ENCODE measurements at places on chromosomes 12 and 14. TPM values are rescaled to one million over a fixed set of nuclear protein-coding genes. Genes with fewer than 3 reads are reported as not detected.

DNA sequence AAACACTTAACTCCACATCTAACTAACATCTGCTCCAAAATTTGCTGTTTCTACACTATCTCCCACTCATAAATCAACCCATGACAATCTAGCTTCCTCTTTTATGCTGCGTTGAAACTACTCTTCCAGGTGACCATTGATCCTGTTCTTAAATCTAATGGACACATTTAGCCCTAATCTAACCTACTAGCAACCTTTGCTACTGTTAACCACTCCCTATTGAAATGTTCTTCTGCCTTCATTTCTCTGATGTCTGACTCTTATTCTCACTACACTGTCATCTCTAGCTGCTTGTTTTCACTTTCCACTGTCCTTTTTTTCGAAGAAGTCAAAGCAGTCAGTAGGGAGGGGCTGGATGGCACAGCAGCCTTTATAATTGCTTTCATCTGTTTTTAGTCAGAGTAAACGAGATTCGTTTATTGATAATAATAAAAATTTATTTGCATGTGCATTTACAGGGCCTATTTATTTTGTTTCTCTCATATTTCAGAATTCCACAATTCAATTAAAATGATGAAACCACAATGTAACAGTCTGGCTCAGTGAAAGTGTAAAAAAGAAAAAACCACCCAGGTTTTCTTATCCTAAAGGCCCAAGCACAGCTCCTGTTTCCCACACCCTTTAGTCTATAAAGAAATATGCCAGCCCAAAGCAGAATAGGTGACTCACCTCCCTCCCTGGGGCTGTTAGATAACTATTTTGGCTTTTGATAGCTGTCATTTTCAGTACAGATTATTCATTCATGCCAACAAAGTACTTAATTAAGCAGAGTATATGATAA lies 44.9 kb downstream of the ATP2B1 start:
- DNase-seq: no peak

DNA sequence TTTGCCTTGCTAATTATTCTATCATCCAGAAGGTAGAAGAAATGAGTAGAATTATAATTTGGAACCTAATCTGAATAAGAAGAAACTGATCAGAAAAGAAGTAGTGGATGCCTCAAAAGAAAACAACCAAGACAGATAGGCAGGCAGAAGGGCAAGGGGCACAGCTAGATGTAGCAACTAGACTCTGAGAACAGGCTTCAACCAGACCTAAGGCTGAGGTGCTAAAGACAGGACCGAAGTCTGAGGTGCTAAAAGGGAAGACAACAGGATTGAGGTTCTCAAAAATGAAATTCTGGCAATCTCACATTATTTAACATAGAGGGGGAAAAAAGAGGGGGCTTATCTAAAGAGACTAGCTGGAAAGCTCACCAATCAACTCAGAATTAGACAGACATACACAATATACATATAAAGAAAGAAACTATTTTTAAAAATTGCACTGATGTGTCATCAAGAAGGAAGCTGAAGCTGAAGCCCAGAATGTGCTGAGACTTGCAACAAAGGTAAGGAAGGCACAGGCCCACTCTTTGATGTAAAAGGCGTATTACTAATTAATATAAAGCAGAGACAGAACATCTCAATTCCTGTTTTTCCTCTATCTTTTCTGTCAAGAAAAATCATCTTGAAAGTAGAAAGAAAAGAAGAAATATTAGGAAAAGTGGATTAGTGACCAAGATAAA lies 43.8 kb upstream of the CSRNP2 start:
- no peak for DNase-seq

DNA sequence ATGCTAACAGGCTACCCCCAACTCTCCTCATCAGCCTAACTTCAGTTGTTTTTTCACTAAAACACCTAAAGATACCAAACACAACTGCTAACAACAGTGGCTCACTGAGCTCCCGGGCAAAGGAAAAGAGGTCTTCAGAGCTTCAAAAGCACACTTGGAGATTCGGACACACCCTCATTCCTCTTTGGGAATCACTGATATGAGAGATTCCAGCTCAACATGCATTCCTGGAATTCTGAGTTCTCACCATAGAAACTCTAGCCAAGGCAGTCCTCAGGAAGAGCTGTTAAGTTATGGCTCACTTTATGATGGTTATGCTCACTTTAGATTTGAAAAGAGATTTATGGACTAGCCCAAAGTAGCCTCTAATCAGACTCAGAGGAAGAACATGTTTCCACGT lies 40.1 kb downstream of the STXBP6 start:
- no peak for DNase-seq

GRCh38 chr12:26633591-26634210 lies 199.3 kb downstream of the ITPR2 start:
- DNase-seq: no peak

DNA sequence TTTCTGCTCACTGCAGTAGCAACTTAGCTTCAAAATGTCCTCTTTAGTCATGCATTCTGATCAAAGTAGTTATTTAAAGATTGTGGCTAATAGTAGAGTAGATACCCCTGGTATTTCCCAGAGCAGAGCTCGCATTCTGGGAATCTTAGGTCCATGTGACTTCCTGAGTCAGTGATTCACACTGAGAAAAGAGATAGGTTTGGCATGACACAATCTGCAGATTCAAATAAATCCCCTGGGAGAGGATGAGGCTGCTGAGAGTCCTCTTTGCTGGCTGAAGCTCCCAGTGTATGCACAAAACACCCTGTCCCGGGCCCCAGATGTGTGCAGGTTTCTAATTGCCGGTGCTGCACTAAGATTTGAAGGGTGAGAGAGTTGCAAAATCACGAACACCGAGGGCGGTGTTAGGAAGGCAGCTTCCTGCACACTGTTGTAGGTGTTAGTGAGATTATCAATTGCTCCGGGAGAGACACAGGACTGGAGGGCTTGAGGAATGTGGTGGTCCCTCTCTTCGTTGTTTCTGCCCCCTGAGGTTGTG lies 233.2 kb downstream of the NRXN3 start:
- no peak for DNase-seq

DNA sequence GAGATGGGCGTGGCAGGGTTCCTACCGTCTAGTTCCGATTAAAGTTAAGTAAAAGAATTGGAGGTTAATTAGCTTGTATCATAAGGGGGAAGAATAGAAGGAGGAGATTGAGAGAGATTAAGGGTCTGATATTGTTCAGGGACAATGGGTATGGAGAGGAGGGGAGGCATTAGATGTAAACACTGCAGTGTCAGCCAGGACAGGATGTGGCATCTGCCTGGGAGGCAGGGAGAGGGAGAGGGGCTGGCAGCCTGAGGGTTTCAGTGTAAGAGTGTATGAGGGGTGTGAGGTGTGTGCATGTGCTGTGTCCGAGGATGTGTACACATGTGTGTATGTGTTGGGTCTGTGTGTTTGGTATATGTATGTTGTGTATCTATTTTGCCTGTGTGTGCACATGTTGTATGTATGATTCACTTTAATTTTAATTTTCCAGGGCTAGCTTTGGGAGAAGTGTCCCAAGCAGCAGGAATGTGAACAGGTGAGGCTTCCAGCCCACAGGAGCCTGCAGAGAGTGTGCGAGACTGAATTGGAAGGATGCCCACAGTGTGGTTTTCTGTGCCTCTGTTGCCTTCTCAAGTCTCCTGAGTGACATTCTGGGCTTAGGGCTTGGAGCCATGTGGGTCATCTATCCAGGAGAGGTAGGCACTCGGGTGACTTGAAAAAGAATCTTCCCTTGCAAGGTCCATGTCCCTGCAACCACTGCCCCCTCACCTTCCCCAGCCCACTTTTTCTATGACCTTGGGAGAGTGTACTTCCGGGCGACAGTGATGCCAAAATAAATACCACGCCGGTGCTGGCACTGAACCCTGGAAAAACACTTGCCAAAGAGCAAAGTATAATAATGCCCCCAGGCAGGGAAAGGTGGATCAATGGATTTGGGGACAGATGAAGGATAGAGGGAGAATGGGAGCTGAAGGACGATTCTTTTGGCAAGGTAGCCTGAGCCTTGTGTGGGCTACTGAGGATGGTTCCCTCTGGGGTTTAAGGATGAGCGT lies 36.8 kb upstream of the DCD start:
- no peak for DNase-seq

GRCh38 chr12:120115066-120115465 lies 1.5 kb downstream of the RAB35 start:
- DNase-seq: no peak

GRCh38 chr14:20612403-20612802 lies 21.2 kb upstream of the RNASE12 start:
- DNase-seq: no peak

GRCh38 chr12:130765186-130765659 lies 49.1 kb upstream of the RIMBP2 start:
- DNase-seq: no peak

GRCh38 chr12:93853698-93854478 lies 176.7 kb downstream of the CRADD start:
- DNase-seq: no peak

- no peak for DNase-seq
Observed at GRCh38 chr12:52495389-52495788, 2.3 kb upstream of the KRT6A start.

DNA sequence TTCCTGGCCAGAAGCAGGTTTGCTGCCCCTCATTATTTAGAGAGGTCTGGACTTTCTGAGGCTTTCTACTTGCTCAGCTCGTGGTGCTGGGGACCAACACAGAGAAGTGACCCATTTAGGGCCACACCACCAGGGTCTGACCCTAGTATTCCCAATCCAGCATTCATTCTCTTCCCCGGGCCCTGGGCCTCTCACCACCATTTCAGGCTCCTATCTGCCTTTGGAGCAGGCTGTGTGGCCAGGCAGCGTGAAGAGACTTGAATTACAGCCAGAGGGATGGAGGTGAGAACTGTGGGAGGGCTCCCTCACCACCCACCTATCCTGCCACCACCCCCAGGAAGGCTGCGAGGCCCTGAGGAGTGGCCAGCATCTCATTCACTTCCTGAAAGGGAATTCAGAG lies 24.6 kb downstream of the FAM222A start:
- DNase-seq: no peak

- no peak for DNase-seq
Observed at GRCh38 chr14:74985028-74985310, 17.8 kb upstream of the EIF2B2 start.

DNA sequence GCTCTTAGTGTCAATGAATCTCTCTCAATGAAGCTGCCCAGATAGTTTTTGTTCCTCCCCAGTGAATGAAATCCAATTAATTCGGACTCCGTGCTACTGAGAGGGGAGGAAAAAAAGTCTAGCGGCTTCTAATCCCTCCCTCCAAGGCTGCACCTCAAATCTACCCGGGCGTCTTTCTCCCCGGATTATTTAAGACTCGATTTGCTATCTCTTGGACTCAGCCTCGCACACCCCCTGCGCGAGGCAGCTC lies 134 bp downstream of the DUSP6 start:
- no peak for DNase-seq

GRCh38 chr14:27686137-27686536 lies 1080.5 kb upstream of the FOXG1 start:
- DNase-seq: no peak

DNA sequence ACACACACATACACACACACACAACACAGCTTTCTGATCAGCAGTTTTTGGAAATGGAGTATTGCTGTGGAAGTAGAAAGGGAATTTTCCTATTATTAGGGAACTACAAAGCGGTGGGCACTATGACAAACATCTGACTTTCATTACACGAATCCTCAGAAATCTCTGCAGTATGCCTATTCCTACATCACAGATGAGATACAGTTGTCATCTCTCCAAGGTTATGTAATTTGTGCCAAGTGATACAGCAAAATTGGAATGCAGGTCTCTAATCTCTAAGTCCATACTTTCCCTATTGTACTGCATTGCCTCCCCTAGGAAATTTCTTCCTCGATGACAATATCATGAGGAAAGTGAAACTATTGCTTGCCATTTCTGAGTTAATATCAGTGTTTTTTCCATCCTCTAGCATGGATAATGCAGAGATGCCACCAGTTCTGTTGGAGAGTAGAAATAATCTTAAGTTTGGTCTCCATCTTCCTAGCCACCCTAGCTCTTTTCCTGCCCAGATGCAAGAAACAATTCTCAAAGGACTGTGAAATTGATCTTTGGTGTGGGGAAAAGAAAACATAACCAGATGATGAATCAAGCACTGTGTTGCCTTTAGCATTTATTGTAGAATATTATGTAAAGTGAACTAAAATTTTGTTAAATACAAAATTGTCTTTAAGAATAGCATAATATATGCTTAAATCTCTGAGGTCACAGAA lies 94.7 kb downstream of the ERGIC2 start:
- no peak for DNase-seq

RHEBL1 gene
- 0.51 TPM for polyA plus RNA-seq

ERH gene
- polyA plus RNA-seq: 110 TPM

PDE3A gene
- 0.10 TPM for polyA plus RNA-seq

CDKL1 gene
- 20.1 TPM for polyA plus RNA-seq

ERP29 gene
- 125 TPM for polyA plus RNA-seq

SRRM4 gene
- polyA plus RNA-seq: not detected

IFI27 gene
- 1.4 TPM for polyA plus RNA-seq

Data from AG04450 (cell line).